ENCODE measurements at places on chromosomes 4 and X. TPM values are rescaled to one million over a fixed set of nuclear protein-coding genes. Genes with fewer than 3 reads are reported as not detected.

GRCh38 chr4:142909908-142910307, 63.8 kb upstream of the INPP4B start:
- no peak for DNase-seq

DNA sequence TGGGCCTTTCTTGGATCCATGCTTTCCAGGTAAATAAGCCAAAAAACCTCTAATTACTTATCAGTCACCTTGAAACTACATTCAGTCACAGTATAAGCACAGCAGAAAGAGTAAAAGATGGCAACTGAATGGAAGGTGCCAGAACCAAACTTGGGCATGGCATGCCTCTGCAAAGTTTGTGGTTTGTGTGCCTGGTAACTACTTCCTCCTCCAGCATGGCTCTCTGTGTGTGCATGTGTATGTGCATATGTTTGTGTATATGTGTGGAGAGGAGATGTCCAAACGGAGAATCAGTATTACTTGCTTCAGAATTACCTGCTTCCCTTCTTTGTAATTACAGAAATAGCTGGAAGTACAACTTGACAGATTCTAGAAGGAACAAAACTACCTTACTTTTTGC, 67.5 kb downstream of the AGTR2 start:
- no peak for DNase-seq

DNA sequence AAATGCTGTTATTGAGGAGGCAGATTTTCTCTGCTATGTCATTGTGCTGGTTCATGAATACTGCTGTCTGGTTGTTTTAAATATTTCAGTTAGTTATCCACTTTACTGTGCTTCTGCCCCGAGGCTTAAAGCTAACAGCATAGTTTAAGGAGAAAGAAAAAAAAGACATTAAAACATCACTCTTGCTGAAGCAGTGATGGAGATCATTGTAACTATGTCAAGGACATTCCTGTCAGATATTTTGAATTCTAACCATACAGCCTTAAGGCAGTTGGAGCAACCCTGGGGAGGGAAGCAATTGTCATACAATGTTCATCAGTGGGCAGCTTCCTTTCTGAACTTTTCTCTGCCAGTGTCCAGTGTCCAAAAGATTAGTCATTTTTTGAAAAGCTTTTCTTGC, 199.0 kb upstream of the DDX53 start:
- no peak for DNase-seq

- DNase-seq, result no peak
These were observed 25.6 kb upstream of the DAPP1 start for GRCh38 chr4:99790796-99791617.

DNA sequence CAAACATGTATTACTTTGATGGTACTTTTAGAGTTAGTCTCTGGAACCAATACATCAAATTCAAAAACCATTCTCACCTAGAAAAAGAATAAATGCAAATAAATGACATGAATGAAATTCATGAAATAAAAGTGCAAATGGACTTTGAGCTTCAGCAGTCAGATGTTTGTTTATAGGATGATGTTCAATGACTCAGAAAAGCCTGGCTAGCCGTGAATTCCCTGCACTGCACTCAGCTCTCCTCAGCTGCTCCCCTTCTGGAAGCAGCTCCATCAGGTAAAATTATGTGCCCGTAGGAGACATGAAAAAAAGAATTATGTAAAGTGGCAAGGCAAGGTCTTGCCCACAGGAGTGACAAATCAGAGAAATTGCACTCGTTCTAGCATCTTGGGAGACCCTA, 390.6 kb downstream of the GPM6A start:
- no peak for DNase-seq

GRCh38 chr4:100823066-100823992, 305.5 kb upstream of the EMCN start:
- no peak for DNase-seq

- peak; percentile 15 for DNase-seq
These were observed 168.8 kb upstream of the FAM47A start for GRCh38 chrX:34300871-34301270.

DNA sequence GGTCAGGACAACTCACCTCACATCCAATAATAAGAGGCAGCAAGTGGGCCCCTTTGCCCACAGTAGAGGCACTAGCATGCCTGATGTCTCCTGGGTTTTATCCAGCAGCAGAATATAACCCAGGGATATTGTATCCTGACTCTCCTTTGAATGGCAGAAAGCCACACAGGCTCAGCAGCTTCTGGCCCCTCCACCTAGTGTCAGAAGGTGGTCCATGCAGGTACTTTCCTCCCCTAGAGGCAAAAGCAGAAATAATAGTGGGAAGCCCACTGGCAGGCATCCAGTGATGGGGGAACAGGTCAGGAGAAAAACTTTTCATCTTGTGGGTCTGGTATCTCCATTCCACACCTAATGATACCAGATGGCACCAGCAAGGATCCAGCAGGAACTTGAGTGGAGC, 75.5 kb upstream of the IRS4 start:
- DNase-seq, result no peak

DNA sequence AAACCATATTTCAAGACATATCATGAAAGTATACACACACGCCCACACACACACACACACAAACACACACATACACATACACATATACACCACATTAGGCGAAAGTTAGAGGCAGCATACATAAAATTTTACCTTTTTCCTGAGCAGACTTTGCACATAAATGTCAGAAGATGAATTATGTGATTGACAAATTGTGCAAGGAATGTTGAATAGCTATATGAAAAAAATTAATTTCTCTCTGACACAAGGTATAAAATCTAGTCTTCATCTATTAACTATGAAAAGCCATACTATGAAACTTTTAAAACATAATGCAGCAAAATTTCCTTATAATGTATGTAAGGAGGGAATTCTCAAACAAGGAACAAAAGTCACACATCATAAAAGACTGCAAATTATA, 24.4 kb downstream of the FSTL5 start:
- no peak for DNase-seq

DNA sequence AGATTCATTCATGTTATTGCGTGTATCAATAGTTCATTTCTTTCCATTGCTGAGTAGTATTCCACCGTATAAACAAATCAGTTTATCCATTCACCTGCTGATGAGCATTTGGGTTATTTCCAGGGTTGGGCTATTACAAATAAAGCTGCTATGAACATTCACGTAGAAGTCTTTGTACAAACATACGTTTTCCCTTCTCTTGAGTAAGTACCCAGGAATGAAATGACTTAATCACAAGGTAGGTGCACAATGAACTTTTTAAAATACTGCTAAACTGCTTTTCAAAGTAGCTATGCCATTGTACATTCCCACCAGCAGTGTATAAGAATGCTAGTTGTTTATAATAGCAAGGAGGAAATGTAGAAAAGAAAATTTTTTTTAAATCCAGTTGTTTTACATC, 35.9 kb downstream of the SYTL4 start:
- DNase-seq, result no peak

DNA sequence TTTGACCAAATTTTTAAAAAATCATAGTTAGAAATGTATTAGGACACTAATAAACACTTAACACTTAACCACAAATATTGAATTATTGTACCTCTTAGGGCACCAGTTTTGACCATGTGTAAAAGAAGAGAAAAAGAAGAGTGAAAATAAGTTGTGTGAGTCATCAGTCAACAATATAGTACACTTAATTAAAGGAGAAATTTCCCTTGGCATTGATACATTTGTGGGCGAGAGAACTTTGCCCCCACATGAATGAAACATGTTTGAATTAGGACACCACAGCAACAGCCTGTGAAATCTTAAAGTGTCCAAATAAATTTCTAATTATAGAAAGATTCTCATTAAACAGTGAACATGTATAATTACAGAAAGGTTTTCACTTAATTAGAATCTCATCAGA, 1292.8 kb upstream of the TENM3 start:
- no peak for DNase-seq

DNA sequence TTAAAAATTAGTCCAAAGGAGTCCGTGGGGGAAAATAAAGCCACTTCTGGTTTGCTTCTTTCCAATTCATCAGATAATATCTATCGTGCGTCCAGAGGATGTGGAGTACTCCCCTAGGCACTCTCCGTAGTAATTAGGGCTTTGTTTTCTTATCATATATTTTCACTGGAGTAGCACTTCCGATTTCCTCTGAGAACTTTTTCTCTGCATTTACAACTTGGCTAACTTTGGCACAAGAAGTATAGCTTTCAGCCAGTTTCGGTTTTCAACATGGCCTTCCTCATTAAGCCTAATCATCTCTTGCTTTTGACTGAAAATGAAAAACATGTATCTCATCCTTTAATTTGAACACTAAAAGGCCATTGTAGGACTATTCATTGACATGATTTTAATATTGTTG, 80.5 kb downstream of the CASP3 start:
- DNase-seq, result no peak

DNA sequence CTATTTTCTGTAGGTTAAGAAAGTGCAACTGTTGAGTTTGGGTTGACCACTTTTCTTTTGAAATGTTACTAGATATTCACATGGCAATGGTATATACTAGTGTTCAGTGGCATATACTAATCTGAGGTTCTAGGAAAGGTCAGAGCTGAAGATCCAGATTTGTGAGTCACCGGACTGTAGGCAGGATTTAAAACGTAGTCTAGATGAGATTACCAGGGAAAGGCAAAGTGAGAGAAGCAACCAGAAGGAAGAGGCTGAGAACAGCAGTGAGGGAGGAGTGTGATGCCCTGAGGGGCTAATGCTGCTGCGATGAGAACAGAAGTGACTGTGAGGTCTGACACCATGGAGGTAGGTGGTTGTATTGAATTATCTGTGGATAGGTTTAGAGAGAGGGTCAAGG, 9.7 kb upstream of the PLA2G12A start:
- no peak for DNase-seq

DNA sequence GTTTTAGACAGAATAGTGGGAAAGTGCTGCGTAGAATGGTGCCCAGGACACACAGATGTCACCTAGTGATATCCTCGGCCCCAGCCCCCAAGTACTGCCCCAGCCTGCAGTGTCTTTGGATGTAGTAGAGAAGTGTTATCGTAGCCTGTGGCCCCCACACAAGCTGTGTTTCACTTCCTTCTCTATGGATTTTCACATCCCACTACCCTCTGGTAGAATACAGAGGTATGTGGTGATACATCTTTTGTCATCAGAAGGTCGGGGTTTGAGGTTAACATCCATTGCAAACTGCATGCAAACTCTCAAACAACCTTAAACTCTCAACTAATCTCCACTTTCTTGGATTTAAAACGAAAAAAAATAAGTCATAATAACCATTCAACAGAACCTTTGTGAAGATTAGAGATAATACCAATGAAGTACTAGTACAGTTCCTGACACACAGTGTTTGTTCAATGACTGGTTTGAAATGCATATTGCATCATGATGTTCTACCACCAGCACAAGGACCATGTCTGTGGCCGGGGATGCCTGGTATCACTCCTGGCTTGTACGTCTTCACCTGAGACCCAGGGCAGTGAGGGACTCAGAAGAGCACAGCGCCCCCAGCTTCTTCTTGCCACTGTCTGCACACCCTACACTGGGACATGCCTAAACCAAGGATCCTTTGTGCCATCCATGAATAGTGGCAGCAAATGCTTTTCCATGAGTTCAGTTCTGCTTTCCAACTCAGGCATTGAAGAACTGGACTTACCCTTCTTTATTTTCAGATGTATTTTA, 267.3 kb downstream of the DCTD start:
- no peak for DNase-seq

- DNase-seq, result no peak
These were observed 840.7 kb downstream of the DMD start for GRCh38 chrX:32370456-32371205.

- no peak for DNase-seq
These were observed 15.8 kb upstream of the ACE2 start for GRCh38 chrX:15616531-15616930.

DNA sequence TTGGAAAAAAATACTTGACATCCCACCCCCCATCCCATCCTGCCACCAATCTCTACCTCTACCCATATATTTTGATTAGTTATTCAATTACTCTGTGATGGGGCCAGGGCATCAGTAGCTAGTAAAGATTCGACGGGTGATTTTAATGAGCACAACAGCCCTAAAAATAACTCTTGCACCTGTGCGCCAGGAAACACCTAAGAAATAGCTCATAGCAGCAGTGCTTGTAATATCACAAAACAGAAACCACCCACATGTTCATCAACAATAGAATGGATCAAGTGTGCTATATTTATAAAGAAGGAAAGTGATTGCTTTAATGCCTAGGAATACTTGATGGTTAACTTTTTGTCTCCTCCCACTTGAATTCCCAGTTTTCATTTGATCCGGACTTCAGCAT, 225.6 kb upstream of the LCORL start:
- DNase-seq, result no peak

GRCh38 chr4:71680706-71681105, 103.2 kb downstream of the GC start:
- DNase-seq, result no peak

XKRX gene
- polyA plus RNA-seq, result not detected

JCHAIN gene
- 0.93 TPM for polyA plus RNA-seq

MAGEA8 gene
- polyA plus RNA-seq, result 0.10 TPM

XG gene
- polyA plus RNA-seq, result 0.65 TPM

SMIM10 gene
- 15.0 TPM for polyA plus RNA-seq

DUSP21 gene
- not detected for polyA plus RNA-seq

NXF3 gene
- polyA plus RNA-seq, result not detected

IL3RA gene
- 19.4 TPM for polyA plus RNA-seq

Measured in hindlimb muscle (tissue), 1 donor.